M059J (cell line): ENCODE measurements at places on chromosomes 6 and 20.

DNA sequence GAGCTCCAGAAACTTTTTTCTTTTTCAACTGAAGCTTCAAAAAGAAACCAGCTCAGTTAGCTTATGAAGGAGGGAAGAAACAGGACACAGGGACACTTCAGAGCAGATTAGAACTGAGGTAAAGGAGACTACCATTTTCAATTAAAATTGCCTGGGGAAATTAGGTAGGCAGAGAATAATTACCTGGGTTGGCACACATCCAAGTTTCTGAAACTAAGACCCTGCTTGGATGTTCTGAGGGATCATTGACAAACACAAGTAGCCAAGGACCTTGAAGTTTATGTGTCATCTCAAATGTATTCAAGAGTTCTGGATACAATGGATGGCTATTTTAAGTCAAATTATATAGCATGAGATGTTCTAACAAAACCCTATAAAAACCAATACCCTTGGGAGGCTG, 137.6 kb downstream of the PLCB4 start:
- no peak for DNase-seq

DNA sequence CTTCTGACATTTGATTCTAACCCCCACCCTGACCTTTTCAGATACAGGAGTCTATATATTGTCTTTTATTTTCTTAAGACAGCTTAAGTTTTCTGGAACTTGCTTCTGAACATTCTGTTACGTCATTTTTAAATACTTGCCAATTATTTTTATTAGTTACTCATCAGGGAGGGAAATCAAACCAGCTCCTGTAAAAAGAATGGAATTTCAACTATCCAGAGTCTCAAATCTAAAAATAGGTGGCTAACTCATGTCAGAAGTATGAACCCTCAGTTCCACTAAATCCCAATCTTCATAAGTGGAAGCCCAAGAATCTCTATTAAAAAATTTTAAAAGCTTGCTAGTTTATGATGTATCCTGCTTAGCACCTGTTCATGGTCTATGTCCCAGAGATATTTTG, 900.0 kb downstream of the KIF16B start:
- DNase-seq, result peak; percentile 82

DNA sequence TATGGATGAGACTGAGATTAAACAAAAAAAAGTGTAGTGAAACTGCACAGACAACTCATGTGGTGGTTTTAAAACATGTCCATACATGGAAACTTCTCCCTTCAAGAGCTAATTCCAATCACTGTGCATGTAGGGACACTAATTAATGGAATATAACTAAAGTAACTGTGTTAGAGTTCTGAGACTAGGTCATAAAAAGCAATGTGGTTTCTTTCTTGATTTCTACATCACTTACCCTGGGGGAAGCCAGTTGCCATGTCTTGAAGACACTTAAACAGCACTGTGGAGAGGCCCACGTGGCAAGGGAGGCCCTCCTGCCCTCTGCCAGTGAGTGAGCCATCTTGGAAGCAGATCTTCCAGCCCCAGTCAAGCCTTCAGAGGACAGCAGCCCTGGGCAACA, 118.2 kb upstream of the DST start:
- DNase-seq, result peak; percentile 84

- no peak for DNase-seq
These were observed 12.9 kb upstream of the HIVEP1 start for GRCh38 chr6:11999246-11999645.

- no peak for DNase-seq
These were observed 17.5 kb downstream of the CEBPB start for GRCh38 chr20:50208085-50208491.

- DNase-seq, result peak; percentile 6
These were observed 646.6 kb upstream of the HS3ST5 start for GRCh38 chr6:114989279-114989964.

GRCh38 chr6:27679964-27680694, 207.2 kb upstream of the ZNF184 start:
- no peak for DNase-seq

GRCh38 chr6:127111526-127111925, 6.9 kb upstream of the RSPO3 start:
- DNase-seq, result no peak

DNA sequence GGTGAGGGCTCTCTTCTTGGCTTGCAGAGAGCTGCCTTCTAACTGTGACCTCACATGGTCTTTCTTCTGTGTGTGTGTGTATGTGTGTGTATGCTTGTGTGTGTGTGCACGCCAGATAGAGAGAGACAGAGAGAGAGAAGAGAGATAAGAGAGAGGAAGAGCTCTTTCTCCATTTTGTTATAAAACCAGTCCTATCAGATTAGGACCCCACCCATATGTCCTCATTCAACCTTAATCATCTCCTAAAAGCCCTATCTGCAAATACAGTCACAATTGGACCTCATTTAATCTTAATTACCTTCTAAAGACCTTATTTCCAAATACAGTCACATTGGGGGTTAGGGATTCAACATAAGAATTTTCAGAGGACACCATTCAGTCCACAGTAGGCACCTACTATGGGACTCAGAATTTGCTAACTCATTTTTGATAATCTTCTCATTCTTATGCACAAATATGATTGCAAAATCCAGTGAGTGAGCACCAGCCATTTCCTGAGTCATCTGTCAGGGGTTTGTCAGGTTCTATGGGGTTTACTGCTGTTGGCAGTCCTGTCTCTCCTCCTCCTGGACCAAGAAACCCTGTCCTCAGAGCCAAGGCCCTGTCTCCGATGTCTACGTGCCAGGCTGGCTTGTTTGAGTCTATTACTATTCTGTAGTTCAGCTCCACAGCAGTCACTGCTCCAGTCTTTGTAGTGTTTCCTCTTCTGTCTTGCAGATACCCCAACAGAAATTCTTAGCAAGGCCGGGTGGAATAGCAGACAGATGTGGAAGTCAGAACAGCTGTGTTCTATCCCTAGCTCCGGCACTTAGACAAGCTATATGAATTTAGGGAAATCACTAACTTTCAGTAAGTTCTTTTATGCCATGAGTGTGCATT, 59.0 kb upstream of the FAM184A start:
- DNase-seq, result no peak

DNA sequence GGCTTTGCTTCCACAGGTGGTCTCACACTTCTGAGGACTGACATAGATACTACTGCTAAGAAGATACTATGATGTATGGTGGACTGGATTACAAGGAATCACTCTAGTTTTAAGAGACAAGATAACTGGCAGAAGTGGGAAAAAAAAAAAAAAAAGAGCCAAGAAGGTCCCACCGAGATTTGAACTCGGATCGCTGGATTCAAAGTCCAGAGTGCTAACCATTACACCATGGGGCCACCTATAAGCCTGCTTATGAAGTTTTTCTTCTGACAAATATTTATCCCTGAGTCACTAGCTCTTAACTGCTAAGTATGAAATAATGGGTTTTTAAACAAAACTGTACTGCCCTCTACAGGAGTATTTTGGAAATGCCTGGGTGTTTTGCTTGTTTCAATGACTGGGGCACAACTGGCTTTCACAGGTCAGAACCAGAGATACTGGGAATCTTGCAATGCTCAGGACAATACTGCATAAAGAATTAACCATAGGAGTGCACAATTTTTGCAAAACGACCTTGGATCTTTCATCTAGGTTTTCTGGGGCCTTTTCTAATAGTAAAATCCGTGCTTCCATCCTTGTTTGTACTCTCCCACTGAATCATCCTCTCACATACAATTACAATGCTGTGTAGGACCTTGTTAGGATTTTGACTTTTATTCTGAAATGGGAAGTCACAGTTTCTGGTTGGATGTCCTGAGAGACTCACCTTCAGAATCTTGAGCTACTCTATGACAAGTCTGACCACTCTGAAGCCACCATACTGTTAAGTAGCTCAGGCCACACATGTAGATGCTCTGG, 116.3 kb downstream of the OR2B2 start:
- peak; percentile 93 for DNase-seq

DNA sequence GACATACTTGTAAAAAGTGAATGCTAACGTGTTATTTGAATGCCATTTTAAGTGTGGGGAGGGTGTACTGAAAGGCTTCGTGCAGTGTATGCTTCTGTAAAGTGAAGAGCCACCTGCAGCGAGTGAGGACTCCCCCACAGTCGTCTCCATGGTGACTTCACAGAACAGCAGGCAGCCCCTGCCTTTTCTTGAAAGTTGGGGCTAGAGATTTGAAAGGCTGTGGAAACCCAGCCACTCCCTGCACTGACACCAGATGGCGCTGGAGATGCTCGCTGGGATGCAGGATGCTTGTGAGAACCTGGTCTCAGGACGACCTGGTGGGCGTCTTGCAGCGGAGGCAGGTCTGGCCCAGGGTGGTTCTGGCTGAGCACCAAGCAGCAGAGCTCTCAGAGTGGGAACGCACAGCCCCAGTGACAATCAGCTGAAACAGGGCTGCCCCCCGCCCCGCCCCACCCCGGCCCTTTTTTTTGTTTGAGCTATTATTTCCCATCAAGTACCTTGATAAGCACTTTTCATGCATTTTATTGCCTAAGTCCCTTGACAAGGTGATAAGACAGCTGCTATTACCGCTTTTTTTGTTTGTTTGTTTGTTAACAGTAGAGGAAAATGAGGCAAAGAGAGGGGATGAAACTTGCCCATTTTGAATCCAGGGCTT, 150.3 kb downstream of the SYCP2 start:
- DNase-seq, result peak; percentile 40

DNA sequence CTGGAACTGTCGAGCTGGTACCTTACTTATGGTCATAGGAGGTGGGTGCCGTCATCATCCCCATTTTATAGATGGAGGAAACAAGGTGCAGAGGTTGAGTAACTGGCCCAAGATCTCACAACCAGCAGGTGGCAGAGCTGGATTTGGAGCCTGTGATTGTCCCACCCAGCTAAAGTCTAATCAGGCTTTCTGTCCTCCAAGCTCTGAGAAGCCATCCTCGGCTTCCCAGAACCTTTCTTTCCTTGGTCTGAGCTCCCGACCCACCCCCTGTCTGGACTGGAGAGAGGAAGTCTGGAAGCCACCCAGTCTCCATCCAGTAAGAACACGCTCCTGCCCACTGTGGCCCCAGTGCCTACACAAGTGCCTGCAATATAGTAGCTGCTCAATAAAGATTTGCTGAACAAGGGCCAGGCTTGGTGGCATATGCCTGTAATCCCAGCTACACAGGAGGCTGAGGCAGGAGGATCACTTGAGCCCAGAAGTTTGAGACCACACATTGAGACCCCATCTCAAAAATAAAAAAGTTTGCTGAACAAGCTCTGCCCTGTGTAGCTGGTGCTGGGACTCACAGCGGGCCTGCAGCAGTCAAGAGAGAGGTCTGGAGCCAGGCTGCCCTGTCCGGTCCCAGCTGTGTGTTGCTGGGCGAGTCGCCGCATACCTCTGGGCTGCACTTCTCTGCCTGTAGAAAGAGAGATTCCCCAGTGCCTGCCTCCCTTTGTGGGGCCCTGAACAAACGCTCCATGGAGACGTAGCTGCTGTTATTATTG, 32.5 kb upstream of the DLGAP4 start:
- peak; percentile 56 for DNase-seq

- no peak for DNase-seq
These were observed 16.9 kb upstream of the SLC22A23 start for GRCh38 chr6:3473773-3474172.

GRCh38 chr20:32600681-32601237, 15.6 kb upstream of the NOL4L start:
- DNase-seq, result no peak
